NCI-H460 (cell line): ENCODE measurements at places on chromosomes 1 and 21. TPM values are rescaled to one million over a fixed set of nuclear protein-coding genes. Genes with fewer than 3 reads are reported as not detected.

Gene RIMKLA
- 2.7 TPM in 2 replicates for total RNA-seq

Gene UTS2
- total RNA-seq: not detected in 2 replicates

GRCh38 chr1:172485626-172486025 lies 41.8 kb upstream of the PIGC start:
- no peak for DNase-seq

Gene HSPB7
- total RNA-seq: not detected in 2 replicates

- DNase-seq: no peak
These were observed 8.5 kb downstream of the SLC26A9 start for GRCh38 chr1:205934788-205935187.
